ENCODE measurements at places on chromosomes 2 and 18.

DNA sequence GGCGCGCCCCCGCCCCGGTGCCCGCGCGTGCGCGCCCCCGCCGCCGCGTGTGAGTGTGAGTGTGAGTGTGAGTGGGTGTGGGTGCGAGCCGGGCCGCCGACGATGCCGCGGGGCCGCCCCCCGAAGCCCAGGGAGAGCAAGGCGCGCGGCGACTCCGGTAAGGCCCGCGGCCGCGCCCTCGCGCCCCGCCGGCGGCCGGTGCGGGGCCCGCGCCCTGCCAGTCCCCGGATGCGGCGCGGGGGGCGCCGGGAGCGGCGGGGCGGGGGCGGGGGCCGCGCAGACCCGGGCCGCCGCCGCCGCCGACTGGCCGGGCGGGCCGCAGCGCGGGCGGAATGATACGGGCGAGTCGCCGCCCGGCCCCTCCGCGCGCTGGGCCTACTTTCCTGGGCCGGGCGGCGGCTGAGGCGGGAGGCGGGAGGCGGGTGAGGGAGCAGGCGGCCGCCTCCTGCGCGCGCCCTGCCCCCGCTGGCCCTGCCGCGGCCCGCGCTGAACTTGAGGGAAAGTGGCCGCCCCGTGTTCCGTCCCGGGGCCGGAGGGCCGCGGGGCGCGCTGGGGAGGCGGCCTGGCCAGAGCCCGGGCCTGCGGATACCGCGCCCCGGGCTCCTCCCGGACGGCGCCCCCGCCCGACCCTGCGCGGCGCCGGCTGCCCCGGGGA, at the start of gene ZNF236:
Gene ZNF236 (plus strand): TSS at position 52 of the 655 bp plus-strand sequence. CDS start 51 bp downstream, at position 103.
- DNase-seq = peak; percentile 45

- no peak for DNase-seq
Observed at GRCh38 chr18:31105733-31106132, 3.5 kb upstream of the DSC2 start.

DNA sequence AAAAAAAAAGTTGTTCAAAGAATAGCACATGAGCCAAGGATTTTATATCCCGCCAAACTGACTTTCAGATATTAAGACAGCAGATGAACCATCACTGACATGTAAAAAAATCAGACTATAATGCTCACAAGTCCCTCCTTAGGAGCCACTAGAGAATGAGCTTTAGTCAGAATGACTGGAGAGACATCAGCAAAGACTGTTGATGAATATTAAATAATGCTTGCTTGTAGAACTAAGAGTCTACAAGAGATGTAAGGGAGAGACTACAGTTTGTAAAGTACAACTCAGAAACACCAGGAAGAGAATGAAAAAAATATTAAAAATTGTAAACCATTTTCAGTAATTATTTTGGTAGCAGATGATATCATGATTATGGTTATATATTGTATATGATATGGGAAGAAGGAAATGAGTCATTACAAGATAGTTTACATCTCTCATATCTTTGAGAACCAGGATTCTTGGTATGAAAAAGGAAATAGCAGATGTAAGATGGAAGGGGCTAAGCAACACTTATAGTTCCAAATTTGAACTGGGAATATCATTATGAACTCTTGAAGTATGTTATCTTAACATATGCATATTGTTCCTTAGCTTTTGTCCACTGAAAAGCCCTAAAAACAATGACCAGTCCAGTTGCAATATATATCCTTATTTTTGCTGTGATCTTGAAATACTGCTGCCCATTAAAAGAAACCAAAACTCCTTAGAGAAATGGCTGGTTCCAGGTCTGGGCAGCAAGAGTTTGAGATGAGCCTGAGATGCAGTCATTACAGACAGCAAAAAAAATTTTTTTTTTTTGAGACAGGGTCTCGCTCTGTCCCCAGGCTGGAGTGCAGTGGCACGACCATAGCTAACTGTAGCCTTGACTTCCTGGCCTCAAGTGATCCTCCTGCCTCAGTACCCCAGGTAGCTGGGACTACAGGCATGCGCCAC, 55.7 kb downstream of the PTPN2 start:
- no peak for DNase-seq

GRCh38 chr2:71790226-71791060, 337.1 kb downstream of the DYSF start:
- DNase-seq = no peak

DNA sequence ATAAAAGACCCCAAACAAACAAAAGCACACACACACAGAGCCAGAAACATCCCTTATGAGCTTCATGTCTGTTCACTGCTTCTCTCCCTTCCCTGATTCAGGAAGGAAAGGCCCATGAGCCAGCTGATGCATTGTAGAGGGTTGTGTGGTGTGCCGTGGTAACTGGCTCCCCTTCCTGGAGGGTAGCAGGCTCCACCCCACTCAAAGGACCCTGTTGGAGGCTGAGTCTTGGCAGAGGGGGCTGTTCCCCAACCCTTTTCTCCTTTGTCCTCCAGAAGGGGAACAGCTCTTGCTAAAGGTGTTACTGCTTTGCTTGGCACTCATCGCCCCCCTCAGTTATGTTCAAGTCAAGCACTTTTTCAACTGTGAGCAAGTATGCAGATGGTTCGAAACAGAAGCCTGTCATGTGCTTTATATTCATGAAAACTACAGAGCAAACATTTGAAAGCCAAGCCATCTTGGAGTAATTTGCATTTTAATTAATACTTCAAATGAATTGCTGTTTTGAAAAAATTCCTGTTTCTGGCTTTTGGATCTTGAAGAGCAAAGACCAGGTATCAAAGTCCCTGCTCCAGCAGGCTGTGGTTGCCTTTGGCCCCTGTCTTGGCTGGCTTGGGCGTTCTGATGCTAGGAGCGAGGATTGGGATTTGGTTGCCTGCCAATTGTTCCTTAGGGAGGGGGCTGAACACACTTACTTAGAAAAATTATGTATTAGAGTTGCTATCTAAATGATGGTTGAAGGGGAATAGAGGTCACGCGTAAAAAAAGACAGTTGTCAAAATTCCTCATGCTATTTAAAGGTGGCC, 267.8 kb downstream of the TSN start:
- no peak for DNase-seq

- DNase-seq = no peak
Observed at GRCh38 chr2:230816735-230817134, 48.0 kb upstream of the ITM2C start.

GRCh38 chr18:63774511-63774910, 707 bp upstream of the SERPINB7 start:
- DNase-seq = no peak

GRCh38 chr18:55633032-55633431, 45.0 kb upstream of the TCF4 start:
- DNase-seq = no peak

DNA sequence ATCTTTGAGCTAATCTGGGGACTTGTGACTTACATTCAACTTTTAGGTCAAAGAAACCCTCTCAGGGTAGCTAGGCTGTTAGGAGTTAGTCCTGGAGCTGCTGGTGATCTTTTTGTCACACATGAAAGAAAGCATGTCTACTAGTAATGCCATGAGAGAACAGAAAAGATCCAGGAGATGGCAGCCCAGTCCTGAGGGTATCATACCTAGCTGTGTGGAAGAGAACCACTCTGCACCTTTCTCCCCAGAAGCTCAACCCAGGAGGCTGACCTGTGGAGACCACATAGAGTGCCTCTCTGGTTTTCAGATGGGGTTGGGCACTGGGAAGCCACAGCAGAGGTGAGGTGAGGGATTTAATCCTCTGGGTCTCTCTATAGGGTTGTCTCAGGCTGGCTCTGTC, 460.2 kb upstream of the UBE2E3 start:
- DNase-seq = no peak

DNA sequence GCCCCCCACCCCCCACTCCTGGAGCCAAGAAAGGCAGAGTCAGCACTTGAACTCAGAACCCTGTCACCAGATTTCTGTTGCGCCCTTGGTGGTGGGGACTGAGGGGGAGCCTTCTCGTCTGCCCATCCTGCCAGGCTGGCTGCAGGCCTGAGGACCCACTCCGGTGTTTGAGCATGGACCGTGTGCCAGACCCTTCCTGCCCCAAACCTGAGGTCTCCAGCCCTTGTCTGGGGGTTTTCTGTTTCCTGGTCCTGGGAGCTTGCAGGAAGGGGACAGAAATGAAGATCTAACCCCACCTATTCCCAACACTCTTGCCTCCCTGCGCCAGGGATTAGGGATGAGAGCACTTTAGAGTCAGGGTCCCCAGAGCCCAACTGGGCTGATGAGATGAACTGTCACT, 190.6 kb downstream of the HAUS1 start:
- DNase-seq = no peak
